Stimulated activated CD4-positive, alpha-beta T cell treated with anti-CD3 and anti-CD28 coated beads, Interleukin-15, amount 100 ng/mL, for 1 hour (primary cell): ENCODE measurements at places on chromosomes 12 and 14.

DNA sequence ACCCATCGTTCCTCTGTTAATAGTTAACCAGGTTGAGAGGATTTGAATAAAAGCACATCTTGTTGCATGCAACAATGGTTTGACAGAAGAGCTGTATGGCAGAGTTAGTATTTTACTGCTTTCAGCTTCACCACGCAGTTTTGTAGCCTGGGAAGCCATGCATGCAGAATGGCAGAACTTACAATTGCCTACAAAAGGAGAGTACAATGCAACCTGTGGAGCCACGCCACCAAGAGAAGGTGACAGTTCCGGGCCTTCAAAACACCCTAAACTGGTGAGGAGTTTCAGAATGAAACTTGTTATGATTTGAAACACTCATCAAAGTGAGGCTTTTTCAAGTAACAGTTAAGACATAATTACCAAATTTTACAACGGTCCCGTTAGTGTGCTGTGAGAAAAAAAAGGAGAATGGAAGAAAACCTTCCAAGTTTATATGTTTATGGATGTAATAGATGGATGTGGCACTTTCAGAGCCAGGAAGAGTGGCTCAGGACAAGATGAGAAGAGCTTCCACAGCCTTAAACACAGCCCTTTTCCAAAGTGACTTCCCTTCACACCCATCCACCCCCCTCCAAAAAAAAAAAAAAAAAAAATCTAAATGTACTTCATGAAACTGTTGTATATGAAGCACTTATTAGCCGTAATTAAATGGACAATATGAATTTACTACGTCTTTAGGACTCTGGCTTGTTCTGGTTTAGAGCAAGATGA lies 158.7 kb downstream of the EGLN3 start:
- no peak for DNase-seq

GRCh38 chr14:104436047-104436591 lies 143.4 kb upstream of the C14orf180 start:
- no peak for DNase-seq

DNA sequence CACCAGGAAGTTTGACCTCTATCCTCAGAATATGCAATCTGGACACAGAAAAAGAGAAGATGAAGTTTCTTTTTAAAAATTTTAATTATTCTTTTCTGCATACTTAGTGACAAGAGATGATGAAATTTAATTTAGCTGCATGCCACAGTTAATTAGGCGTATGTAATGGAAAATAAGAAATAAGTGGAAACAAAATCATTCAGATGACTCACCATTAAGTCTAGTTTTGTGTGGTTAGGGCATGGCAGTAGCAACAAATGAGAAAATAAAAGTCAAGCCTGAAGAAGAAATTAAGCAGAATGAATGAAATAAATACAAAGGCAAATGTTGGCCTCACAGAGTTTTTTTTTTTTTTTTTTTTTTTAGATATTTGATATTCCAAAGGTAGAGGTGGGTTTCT lies 30.9 kb upstream of the KLRD1 start:
- DNase-seq: no peak

DNA sequence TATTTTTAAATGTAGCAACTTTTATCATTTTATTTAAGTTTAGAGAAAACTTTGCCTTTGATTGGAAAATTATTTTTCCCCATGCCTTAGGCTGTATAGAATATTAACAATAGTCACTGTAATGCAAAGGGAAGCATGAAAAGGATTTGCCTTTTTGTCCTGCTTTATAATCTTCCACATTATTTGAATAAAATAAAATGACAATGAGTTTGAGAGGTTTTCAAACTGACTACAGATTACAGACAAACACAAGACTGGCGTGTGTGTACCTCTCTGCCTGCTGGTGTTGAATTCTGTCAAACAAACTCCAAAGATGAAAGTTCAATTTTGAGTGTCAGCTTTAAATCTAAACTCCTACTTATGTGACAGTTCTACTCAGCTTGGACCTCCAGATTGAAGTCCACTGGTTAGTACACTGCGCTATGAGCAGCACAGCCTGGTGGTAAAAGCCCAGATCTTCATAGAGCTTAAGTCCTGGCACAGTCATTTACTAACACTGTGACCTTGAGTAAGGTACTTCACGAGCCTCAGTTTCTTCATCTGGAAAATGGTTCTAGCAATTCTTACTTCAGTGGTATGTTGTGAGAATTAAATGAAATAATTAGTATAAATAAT lies 98.3 kb upstream of the CPNE8 start:
- no peak for DNase-seq

DNA sequence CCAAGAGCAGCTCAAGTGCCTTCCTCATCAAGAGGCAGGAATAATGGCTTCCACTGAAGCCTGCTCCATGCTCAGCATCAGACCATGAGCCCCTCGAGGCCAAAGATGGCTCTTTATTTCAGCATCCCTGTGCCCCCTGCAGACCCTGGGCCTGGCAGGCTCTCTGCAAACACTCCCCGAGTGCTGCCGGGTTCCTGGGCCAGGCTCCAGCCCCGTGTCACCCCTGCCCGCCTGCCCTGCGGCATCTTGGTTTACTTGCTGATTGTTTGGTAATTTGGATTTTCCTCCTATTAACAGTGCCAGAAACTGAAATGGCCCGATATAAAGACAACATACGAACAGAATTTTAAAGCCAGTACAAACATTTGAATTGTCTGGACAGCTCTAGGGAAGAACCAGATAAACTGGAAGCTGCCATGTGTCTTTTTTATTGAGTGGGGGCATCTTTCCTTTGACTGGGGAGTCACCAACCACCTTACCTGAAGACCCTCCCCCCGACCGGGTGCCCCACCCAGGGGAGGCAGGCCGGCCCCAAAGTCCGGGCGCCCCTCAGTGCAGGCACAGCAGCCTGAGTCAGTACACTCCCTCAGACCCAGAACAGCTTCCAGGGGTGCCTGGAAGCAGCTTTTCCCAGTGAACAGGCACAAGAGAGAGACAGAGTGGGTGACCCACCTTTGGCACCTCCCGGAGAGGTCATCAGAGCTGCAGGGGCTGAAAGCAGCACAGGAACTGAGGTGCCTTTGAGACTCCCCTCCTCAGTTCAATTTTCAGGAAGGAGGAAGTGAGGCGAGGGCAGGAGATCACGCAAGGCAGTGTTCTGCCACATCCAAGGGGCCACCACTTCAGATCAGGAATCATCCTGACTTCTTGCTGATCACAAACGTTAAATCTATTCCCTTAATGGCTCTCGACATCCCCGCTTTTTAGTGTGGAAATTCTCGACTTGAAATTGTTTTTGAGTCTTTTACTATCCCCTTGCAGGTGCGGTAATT lies 30.6 kb downstream of the ITPK1 start:
- no peak for DNase-seq

DNA sequence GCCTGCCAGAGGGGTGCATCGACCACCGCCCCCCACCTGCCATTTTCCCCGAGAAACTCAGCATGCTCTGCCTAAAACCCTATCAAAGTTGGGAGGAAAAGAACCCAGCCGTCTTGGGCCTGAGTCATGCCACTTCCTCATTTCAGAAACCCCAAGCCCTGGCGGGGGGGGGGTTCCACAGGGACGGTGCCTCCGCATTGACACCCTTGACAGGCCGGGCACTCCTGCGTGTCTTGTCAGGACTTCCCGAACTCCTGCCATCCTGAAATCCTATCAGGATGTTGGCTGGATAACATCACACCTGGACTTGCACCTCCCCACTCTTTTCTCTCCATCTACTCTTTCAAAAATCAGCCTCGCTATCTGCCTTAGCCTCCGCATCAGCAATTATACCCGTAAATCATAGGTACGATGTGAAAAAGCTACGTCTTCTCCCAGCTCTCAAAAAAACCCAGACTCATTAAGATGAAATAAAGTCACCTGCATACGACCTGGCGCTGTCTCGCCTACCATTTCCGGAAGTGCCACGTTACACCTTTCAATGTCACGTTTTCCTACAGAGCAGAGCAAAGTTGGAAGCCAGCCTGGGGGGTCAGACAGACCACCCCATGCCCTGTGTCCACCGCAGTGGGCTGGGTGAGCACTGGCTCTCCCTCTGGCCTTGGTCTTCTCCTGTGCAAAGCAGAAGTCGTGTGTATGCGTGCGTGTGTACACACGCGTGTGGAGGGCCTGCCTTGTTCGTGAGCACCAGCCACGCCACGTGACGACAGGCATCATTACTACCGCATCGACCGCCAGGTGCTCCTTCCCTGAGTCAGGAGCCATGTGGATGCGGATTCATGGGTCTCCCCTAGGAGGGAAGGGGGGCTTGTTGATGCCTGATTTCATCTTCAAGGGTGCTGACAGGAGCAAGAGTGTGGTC lies 96.7 kb downstream of the RFLNA start:
- peak; percentile 39 for DNase-seq

DNA sequence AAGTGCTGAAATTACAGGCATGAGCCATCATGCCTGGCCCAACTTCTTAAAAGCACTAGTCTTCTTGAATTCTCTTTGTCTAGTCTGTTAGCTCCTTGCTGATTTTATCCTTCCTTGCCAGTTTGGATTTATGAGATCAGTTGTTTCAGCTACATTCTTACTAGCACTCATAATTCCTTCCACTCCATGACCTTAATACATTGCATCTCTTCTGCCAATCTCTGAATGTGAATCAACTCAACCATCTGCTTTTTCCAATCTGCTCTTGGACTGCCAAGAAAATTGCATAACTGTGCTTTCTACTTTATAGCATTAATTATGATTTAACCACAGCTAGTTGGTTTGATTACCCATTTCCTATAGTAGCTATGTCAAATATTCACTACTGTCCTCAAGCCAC lies 14.9 kb upstream of the HEATR5A start:
- DNase-seq: no peak

GRCh38 chr14:89265234-89265633 lies 151.8 kb downstream of the FOXN3 start:
- no peak for DNase-seq

GRCh38 chr12:104505095-104505818 lies 48.5 kb downstream of the CHST11 start:
- DNase-seq: no peak

DNA sequence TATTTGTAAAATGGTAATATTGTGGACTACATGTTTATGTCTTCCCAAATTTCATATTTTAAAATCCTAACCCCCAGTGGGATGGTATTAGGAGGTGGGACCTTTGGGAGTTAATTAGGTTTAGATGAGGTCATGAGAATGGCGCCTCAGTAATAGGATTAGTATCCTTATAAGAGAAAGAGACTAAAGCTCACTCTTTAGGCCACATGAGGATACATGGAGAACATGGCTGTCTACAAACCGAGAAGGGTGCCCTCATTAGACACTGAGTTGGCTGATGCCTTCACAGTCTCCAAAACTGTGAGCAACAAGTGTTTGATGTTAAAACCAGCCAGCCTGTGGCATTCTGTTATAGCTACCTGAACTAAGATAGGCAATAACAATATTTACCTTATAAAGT lies 58.3 kb upstream of the OTOGL start:
- no peak for DNase-seq

- DNase-seq: no peak
These were observed 20.6 kb downstream of the JAG2 start for GRCh38 chr14:105147671-105148603.

DNA sequence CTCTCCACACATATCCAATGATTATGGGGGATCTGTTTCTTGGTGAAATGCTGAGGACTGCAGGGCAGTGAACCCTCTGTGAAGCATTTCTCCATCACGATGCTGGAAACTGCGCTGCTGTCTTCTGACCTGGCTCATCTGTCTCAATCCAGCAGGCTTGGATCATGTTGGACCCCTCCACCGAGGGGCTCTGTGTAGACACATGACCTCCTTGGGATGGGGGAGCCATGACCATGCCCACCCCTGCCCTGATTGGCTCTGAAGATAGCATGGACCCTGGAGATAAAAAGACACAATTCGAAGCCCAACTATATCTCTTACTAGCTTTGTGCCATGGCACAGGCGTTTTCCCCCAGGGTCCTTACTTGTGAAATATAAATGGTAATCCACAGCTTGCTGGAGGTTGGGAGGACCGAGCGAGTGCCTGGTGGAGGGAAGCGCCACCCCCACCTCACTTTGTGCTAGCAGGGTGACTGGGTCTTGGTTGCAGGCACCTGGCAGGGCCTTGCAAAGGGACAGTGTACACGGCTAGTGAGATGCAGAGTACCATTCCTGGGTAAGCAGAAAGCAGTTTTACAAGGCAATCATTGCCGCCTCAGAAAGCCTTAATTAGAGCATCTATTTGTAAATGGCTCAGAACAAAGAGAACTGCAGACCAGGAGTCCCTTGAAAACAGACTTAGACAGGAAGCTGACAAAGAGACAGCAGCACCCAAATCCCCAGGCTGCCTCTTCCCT lies 2.4 kb upstream of the KRT83 start:
- DNase-seq: no peak

- DNase-seq: peak; percentile 66
These were observed 10.5 kb upstream of the JPH4 start for GRCh38 chr14:23588884-23589598.

DNA sequence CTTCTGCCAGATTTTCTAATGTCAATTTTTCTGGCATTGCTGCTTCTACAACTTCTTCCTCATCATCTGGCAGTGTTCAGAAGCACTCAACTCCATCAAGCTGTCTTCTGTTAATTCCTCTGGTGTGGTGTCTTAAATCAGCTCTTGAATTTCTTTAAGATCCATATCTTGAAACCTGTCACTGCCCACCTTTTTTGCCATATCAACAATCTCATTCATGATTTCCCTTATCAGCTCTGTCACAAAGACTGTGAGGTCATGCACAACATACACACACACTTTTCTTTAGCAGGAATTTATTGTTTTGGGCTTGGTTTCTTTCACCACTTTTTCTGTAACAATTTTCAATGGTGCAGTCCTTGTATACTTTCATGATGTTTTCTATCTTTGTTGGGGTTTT lies 7.2 kb downstream of the THAP2 start:
- DNase-seq: no peak

DNA sequence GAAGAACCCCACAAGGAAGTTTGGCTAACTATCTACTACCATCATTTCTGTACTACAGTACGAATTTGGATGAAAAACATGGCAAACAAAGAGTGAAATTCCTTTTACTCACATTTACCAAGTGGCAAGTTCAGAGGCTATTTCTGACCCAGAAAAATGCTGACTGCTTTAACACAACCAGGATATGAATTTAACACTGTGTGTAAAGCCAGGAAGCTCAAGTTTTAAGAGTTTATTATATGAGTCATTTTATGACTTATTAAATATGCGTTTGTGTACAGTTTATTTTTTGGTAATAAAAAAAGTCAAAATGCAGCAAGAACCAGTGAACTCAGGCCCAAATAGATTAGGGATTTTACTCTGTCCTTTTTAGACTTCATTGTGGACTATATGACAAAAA lies 58.4 kb upstream of the STAC3 start:
- no peak for DNase-seq

- DNase-seq: no peak
These were observed 272.7 kb upstream of the BTG1 start for GRCh38 chr12:92418381-92418780.
